ENCODE measurements at places on chromosomes 13 and 19.

- DNase-seq: no peak
These were observed 211.8 kb upstream of the SLITRK5 start for GRCh38 chr13:87459419-87459818.

GRCh38 chr13:23956106-23956505, 58.8 kb upstream of the C1QTNF9B start:
- DNase-seq: no peak

- DNase-seq: peak; percentile 10
These were observed 42.1 kb upstream of the GAS6 start for GRCh38 chr13:113905942-113906341.

DNA sequence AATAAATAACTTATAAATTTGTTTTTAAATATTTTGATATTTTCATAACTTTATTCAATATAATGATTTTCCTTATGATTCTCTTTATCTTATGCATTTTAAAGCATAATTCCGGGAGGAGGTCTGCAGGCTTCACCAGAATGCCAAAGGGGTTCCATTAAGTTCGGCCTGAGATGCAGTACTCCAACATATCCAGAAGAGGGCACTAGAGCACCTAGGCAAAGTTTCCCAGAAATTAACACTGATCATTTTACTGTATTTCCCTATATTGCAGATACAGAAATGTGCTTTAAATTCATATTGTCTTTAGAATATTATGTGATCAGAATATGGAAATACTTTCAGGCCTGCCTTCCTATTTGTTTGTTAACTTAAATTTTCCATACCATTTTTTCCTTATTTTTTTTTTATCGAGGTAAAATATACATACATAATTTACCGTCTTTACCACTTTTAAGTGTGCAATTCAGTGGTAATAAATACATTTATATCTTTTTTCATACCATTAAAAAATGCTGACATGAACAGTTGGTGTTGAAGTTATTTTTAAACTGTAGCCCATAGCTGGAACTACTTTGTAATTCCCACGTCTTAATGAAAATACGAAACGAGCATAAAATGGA, 58.9 kb upstream of the TM9SF2 start:
- no peak for DNase-seq

DNA sequence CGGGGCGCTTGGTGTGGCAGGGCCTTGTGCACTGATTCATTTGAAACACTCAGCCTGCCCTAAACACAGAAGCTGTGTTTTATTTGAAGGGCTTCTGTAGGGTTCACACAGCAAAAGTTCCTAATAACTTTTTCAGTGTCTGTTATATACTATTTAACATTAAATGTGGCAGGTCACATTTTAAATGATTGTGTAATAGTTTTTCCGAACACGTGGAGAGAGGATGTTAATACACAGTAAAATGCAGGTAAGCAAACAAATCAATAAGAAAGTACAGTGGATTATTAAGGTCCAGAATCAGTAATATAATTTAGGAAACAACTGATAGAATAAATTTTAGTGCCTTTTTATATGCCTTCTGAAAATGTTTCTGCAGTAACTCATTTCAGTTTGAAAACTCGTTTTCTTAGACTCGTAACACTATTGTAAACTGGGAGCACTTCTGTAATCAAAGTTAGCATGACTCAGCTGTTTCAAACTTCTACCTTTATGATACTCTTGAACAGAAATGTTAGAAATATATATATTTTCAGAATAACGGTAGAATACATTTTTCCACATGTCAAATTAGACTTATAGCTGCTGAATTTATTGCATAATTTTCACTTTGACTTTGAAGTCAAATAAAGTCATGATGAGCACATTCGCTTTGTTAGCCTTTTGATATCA, 70.1 kb downstream of the GGACT start:
- DNase-seq: no peak

GRCh38 chr13:46633416-46633815, 80.4 kb downstream of the LRCH1 start:
- DNase-seq: no peak

GRCh38 chr19:49497047-49497788, 984 bp downstream of the RPS11 start:
- DNase-seq: no peak

GRCh38 chr13:111945086-111945485, 121.9 kb upstream of the SOX1 start:
- DNase-seq: no peak

- DNase-seq: no peak
These were observed 14.9 kb downstream of the MAP2K2 start for GRCh38 chr19:4108767-4109625.

GRCh38 chr13:46640843-46641242, 87.9 kb downstream of the LRCH1 start:
- no peak for DNase-seq

GRCh38 chr13:20708216-20708615, 4.7 kb downstream of the IL17D start:
- DNase-seq: no peak

- DNase-seq: no peak
These were observed 12.6 kb downstream of the MKNK2 start for GRCh38 chr19:2038284-2039088.

DNA sequence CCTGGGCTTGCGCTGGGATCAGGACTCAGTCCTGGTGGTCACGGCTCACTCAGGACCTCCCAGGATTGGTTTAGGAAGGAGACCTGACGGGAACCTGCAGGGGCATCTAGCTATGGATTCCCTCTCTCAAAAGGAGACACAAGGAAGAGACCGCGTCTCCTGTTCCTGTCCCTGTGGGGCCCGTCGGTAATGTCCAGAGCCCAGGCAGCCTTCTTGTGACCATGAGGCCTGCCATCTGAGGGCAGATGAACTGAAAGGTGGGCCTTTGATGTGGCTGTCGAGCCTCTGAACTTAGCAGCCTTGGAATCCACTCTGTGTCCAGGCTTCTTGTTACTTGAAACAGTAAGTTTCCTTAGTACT, 31.5 kb upstream of the MIER2 start:
- no peak for DNase-seq

- no peak for DNase-seq
These were observed 927.4 kb downstream of the EFNB2 start for GRCh38 chr13:105608104-105608503.

GRCh38 chr19:16355293-16356043, 30.8 kb downstream of the KLF2 start:
- DNase-seq: no peak
